ENCODE measurements at places on chromosomes 6 and 20.

DNA sequence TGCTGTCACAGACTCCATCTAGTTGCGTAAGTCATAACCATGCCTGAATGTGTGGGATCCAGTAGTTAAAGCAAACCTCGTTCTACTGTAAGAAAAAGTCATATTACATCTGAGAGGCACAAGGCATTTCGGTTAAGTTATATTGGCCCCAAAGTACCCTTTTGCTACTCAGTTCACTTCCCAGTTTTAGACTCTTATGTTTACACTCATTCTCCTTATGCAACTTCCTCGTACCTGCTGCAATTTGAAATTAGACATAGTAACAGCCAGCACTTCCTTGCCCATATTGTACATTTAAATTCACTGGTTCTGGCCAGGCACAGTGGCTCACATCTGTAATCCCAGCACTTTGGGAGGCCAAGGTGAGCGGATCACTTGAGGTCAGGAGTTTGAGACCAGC is 37.0 kb downstream of the PEX7 start:
- DNase-seq: no peak

DNA sequence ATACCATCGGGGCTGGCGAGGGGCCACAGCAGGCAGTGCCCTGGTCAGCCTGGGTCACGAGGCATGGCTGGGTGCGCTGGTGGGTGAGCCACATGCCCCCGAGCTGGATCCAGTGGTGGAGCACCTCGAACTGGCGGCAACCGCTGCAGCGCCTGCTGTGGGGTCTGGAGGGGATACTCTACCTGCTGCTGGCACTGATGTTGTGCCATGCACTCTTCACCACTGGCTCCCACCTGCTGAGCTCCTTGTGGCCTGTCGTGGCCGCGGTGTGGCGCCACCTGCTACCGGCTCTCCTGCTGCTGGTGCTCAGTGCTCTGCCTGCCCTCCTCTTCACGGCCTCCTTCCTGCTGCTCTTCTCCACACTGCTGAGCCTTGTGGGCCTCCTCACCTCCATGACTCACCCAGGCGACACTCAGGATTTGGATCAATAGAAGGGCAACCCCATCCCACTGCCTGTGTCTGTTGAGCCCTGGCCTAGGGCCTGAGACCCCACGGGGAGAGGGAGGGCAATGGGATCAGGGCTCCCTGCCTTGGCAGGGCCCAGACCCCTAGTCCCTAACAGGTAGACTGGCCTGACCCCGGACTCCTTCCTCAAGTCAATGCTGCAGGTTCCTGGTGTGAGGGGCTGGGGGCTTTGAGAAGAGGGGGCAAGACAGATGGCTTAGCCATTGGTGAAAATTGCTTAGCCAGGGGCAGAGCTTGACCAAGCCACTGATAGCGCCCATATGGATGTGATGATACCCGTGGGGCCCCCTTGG is 598 bp downstream of the TMEM239 start:
- no peak for DNase-seq

DNA sequence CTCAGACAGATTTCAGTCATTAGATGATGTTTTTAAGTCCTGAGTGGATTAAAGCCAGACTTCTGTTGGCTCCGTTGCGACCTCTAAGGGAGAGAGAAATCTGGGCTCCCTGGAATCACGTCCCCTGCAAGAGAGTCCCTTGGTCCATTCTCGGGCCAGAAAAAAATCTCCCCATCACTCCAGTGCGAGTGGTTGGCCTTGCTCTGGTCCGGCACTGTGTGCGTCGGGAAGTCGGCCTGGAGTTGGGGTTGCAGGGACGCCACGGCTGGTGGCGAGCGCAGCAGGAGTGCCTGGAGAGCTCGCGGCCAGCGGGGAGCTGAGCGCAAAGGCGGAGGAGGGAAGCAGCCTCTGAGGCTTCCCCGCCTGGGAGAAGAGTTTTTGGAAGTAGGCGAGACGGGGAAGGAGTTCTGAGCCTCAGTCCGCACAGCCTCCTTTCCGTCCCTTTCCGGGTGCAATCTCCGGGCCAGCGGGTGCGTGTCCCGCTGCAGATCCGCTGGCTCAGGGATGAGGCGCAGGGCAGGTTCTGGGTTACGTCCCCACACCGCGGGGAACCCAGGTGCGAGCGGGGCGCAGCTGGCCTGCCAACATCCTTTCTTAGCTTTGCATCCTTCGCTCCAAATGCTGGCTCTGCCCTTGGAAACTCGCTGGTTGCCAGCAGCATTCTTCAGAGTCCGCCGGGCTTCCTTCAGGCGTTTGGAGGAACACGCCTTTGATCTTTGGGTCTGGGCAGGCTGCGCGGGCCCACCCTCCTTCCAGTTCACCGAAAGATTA is 6.8 kb downstream of the TCF21 start:
- DNase-seq: no peak

- no peak for DNase-seq
Measured at GRCh38 chr6:119986934-119987549, 637.5 kb upstream of the MAN1A1 start.

- no peak for DNase-seq
Measured at GRCh38 chr20:20038586-20038985, 13.7 kb downstream of the CRNKL1 start.

DNA sequence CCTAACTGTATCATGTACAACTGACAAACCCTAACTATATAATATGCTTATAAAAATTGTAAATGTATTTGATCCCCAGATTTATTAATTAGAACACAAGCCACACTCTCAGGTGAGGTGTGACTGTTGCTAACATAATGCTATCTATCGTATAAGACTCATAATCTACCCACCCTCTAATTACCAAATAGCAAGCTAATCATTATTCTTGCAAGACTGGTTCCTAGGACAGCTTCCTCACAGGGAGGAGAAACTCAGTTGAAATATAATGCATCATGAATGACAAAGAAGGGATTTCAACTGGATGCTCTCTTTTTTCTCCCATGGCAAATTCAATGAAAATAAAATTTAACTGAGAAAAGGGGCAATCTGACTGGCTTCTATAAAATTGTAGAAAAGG is 35.4 kb downstream of the ELOVL4 start:
- no peak for DNase-seq

DNA sequence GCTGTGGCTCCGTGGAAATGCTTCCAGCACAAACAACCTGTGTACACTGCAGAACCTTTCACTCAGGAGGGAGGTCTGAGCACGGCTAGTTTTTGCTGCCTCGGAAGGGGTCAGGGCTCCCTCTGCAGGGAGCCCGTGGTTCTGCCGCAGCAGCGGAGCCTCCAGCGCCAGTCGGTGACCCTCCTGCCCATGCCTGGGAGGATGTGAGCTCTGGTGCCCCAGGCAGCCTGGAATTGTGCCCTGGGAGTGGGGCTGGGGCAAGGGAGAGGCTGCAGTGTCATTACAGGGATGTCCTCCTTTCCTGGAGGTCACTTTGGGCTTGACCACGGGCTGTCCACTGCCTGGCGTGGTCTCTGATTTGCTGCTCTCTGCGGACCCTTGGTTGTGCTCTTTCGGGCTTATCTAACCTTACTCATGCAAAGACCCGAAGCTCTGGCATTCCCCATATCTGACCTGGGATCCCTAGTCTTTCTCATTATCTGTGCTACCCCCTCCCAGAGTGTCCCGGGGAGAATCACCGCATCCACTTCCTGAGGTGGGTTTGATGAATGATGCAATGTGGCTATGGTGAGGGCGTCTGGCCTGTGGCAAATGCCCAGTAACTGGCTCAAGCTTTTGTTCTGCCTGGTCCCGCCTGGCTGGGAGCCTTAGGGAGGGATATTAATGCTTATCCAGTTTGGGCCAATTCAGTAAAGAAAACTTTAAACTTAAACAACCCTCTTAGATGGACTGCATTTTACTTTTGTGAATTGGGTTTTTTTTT is 59.6 kb upstream of the TAGAP start:
- no peak for DNase-seq

All from HS-5 (cell line).